Activated T-cell treated with anti-CD3 and anti-CD28 coated beads for 4 hours (primary cell): ENCODE measurements at places on chromosomes 3 and 15.

DNA sequence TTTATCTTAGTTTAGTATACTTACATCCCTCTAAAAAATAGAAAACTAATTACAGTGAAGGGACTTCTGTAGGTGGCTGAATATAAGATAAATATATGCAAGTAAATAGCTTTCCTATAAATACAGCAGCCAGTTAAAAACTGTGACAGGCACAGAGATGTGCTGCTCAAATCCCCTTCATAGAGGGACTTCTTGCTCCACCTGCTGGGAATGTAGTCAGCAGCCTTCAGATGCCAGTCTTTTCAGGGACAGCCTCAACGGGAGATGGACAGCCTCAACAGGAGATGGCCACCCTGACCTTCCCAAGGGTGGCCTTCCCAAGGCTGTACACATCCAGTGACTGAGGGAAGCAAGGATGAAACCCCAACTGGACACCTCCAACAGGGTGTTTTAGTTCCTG is 15.7 kb upstream of the PRR23E start:
- no peak for DNase-seq

- DNase-seq: peak; percentile 70
Measured at GRCh38 chr3:17151598-17152373, 267.0 kb downstream of the PLCL2 start.

DNA sequence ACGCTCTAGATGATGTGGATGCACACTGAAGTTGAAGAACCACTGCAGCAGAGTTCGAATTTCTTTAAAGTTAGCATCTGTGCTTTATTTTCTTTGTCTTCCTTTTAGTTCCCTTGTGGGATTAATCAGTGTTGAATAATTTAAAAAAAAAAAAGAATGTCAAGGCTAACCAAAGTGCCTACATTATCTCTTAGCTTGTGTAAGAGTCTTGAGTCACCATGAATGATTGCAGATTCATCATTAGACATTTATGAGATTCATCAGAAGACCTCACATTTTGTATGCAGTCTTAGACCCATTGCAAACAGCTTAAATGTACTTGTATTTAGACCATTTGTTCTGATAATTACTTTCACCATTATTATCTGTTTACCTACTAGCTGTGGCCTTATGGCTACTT is 182.2 kb downstream of the FNDC3B start:
- no peak for DNase-seq

DNA sequence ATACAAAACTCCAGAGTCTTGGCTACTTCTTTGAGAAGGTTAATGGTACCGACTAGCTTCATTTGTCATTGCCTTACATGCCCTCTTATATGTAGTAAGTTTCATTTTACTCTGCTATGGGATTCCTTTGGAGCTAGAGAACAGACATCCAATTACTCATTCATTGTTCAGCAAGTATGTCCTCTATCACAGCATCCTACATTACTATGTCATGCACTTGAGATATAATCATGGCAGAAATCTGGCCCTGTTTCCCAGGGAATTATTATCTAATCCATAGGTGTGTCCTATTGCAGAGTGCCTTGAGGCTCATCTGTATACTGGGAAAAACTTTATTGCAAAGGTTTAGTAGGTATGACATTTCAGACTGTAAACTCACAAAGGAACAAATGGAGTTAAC is 333.1 kb upstream of the NECTIN3 start:
- DNase-seq: no peak

- no peak for DNase-seq
Measured at GRCh38 chr15:45794712-45795439, 160.0 kb downstream of the SQOR start.

GRCh38 chr3:178669022-178669601 is 132.9 kb downstream of the KCNMB2 start:
- DNase-seq: no peak

DNA sequence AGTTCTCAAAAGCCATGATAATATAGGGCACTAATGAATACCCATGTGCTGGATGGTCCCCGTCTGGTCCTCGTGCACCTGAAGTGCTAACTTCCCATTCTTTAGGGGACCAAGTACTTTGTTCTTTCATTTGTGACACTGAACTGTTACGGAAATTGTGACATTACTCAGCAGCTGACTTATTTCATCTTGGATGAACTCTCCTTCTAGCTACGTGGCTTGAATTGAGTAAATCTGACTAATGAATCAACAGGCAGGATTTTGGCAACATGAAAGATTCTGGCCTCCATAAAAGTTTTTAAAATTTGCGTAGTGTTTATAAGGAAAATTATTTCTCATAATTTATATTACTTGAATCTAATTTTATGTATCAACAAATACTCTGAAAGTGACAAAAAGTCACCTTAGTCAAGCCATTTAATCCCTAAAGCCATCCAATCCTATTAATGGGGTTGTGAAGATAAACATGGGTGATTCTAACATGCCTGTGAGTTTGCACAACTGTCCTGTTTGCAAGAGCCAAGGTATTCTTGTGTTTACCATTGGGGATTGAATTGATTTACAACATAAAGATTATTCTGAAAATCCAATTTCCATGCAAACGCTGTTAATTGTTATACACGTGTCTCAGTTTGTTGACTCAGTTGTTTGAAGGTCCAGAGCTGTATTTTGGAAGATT is 119.9 kb downstream of the AGBL1 start:
- no peak for DNase-seq

GRCh38 chr3:100533176-100533575 is 40.8 kb downstream of the TMEM45A start:
- DNase-seq: no peak

GRCh38 chr3:170162630-170163029 is 18.9 kb downstream of the PHC3 start:
- no peak for DNase-seq

DNA sequence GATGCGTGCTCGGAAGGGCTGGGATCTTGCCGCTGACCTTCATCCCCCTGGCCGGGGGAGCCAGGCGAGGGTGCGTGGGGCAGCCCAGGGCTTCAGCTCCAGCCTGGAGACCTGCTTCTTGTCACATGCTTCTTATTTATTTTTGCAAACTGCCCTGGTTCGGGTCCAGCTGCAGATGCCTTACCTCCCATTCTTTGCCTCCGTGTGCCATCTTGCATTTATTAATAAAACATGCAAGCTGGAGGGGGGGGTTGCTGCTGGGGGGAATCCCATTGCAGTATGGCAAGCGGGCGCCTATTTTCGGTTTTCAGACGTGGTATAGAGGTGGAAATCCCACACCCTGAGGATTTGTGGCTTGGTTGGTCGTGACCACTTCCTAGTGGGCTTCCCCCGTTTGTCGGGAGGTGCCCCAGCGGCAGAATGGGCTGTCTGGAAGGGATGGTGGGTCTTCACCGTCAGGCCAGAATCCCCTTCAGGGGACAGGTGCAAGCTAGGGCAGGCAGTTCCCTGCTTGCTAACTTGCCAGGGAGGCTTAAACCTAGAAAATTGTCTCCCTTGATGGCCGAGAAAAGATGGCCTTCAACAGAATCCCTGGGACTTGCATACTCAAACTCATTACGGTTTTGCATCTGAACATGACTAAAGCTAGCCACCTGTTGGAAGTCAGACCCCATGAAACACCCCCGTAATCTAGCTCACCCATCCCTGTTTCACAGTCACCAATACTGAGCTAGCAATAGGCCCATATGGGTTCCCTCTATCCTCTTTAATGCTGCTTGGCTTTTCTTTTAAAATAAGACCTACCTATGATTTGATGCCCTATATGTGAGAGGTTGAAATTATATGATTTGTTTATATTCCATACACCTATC is 569 bp downstream of the TMEM266 start:
- DNase-seq: no peak

GRCh38 chr3:149442043-149442442 is 32.5 kb upstream of the TM4SF4 start:
- no peak for DNase-seq

- no peak for DNase-seq
Measured at GRCh38 chr3:192373032-192373431, 354.3 kb downstream of the FGF12 start.
